Renal cortical epithelial cell (primary cell): ENCODE measurements at places on chromosomes 13 and 19. TPM values are rescaled to one million over a fixed set of nuclear protein-coding genes. Genes with fewer than 3 reads are reported as not detected.

DNA sequence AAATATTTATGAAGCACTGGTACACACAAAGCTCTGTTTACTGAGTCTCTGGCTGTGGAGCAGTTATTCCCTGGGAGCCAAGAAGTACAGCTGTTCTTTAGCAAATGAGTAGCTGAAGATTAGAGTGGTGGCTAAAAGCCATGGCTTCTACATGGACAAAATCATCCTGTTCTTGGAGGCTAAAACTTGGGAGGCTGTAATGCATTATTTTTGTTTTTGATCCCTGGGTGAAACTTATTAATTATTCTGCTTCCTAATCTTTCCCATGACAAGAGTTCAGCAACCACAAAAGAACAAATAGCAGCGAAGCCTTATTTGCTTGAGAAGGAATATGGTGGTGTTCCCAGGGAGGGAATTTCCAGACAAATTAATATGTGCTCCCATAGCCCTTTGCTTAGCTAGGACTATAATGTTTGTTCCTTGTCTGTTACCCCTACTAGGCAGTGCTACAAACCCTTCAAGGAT, 109.5 kb downstream of the DCT start:
- no peak for DNase-seq

GRCh38 chr13:111033172-111034130, 81.7 kb upstream of the ARHGEF7 start:
- no peak for DNase-seq

GRCh38 chr13:35389535-35389934, 87.0 kb downstream of the MAB21L1 start:
- DNase-seq, result no peak

- DNase-seq, result no peak
These were observed 28.3 kb upstream of the ZNF507 start for GRCh38 chr19:32317086-32317485.

DNA sequence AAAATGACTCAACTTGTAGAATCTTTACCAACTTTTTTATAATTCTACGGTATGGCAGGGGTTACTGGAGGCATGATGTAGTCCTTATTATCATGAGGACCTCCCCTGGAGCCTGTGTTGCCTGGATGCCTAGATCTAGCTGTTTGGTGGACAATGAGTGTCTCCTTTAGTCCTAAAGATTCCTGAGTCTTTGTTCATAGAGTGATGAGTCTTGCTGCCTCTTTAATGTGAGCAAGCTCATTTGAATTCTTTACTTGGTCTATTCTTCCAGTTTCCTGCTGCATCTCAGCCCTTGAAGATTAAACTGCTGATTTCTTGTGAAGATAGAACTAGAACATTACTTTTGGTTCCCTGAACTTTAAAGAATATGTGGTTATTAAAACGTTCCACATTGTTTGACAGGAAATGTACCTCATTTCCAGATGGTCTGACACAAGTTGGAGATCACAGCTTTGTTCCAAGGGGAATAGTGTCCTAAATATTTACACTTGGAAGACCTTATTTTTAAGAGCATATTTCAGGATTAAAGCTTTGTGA, 51.9 kb downstream of the SLAIN1 start:
- no peak for DNase-seq

- no peak for DNase-seq
These were observed 10.2 kb upstream of the CBLC start for GRCh38 chr19:44767295-44768180.

GRCh38 chr19:38647966-38648768, 718 bp downstream of the ACTN4 start:
- DNase-seq, result no peak

- DNase-seq, result no peak
These were observed 6.7 kb downstream of the CXCL17 start for GRCh38 chr19:42436006-42436405.

DNA sequence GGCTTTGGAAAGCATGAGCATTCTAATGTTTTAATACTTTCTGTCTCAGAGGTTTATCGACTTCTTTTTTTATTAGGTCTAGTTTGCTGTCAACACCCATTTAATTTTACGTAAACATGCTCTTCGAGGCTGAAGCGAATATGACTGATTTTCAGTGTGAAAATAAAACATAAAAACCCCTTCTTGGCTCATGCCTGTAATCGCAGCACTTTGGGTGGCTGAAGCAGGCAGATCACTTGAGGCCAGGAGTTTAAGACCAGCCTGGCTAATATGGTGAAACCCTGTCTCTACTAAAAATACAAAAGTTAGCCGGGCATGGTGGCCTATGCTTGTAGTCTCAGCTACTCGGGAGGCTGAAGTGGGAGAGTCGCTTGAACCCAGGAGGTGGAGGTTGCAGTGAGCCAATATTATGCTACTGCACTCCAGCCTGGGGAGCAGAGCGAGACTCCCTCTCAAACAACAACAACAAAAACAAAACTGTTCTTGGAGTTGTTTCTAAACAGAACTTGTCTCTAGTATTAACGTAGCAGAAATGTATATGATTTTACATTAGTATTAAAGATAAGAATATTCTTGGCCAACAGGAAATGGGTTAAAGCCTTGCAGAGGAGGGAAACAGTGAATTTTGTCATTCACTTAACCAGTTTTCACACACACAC, 7.1 kb upstream of the IGFL3 start:
- no peak for DNase-seq

DNA sequence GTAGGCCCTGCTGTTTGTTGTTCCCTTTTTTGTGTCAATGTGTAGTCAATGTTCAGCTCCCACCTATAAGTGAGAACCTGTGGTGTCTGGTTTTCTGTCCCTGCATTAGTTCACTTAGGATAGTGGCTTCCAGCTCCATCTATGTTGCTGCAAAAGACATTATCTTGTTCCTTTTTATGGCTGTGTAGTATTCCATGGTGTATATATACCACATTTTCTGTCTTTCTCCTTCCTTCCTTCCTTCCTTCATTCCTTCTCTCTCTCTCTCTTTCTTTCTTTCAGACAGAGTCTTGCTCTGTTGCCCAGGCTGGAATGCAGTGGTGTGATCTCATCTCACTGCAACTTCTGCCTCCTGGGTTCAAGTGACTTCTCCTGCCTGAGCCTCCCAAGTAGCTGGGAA, 21.0 kb downstream of the CYP2A6 start:
- no peak for DNase-seq

DNA sequence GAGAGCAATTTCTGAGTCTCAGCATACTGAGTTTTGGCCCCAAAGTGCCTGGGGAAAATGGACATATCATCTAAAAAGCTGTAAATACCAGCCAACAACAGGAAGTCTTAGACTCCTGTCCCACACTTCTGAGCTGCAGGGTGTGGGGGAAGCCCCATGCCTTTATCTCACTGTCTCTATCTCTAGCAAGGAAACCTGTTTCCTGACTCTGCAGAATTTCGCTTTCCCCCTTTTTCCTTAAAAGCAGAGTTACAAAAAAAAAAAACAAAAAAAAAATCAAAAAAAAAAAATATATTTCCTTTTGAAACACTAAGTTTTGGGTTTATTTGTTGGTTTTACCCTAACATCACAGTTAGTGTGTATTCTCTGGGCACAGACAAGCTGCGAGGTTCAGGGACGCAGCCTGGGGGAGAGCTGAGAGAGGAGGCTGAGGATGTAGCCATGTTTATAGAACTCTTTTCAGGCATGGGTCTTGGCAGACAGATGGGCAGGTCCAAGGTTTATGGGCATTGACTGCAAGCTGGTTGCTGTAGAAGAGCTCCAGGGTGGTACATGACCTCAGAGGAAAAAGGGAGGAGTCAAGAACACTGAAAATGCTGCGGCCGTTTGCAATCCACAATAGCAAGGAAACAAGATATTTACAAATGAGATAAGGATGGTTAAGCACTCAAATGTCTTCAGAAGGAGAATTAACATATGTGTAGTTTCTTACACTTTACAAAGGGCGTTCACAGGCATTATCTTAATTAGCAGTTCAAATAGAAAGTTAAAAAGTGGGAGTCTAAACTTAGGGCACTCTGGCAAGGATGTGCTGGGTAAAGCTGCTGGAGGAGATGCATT, 4.9 kb downstream of the MBNL2 start:
- peak; percentile 56 for DNase-seq

DNA sequence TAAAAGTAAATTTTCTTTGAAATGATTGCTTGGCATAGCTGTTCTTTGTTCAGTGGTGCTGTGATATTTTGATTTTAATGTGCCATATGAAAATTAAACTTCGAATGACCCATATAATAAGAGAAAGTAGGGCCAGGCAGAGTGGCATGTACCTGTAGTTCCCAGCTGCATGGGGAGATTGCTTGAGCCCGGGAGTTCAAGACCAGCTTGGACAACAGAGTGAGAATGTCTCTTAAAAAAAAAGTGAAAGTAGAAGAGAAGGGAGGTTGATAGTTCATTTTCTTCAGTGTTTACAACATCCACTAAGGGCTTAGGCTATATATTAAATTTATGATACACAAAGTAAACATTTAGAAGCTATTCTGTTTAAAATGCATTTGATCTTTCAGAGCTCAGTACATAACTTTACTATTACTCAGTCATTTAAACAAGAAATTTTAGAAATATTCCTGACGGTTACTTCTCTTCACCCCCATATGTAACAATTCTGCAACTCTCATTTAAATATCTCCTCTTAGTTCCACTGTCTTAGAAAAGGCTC, 17.2 kb upstream of the RFC3 start:
- DNase-seq, result no peak

GRCh38 chr13:20512042-20512683, 13.5 kb downstream of the CRYL1 start:
- DNase-seq, result no peak

DNA sequence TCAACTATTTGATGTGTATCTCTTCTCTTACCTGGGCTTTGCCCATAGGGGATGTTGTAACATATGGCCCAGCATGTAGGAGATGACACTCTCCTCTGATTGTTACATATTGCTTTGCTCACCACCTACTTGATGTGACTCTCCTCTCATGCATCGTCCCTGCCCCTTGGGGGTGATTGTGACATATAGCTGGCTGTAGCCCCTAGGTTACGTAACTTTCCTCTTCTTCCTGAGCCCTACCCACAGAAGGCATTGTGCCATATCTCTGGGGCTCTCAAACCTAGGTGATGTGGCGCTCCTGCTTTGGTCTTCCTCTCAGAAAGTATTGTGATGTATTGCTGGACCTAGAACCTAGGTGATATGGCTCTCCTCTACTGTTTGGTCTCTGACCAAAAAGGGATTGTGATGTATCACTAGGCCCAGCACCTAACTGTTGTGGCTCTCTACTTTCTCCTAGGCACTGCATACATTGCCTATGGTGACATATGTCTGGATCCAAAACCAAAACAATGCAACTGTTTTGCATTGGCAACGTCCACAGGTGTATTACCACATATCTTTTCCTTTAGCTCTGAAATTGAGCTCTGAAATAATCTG, 71.9 kb upstream of the ZNF724 start:
- DNase-seq, result no peak

DNA sequence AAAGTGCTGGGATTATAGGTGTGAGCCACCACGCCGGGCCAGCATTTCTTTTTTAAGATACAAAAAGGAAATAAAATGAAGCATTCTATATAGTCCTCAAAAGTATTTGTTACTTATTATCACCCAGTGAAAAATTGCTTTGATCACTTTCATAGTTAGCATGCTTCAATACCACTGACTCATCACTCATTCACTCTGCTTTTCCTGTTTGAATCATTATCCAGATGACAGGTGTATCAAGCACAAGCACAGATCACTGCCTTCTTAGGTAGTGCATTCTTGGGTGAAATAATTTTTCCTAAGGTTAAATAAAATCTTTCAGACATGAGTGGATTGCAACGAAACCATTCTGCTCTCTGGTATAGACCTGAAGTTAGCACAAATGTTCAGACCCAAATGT, 35.8 kb upstream of the SPART start:
- peak; percentile 89 for DNase-seq

GRCh38 chr13:110576070-110576394, 14.5 kb upstream of the RAB20 start:
- no peak for DNase-seq

GRCh38 chr13:37602733-37603381, 4.3 kb upstream of the POSTN start:
- peak; percentile 40 for DNase-seq

- peak; percentile 67 for DNase-seq
These were observed 928 bp upstream of the PNPLA6 start for GRCh38 chr19:7534531-7535046.

GRCh38 chr19:43634872-43635560, 4.6 kb downstream of the CADM4 start:
- DNase-seq, result no peak

- DNase-seq, result no peak
These were observed 7.2 kb upstream of the PTGER1 start for GRCh38 chr19:14482172-14482941.

DNA sequence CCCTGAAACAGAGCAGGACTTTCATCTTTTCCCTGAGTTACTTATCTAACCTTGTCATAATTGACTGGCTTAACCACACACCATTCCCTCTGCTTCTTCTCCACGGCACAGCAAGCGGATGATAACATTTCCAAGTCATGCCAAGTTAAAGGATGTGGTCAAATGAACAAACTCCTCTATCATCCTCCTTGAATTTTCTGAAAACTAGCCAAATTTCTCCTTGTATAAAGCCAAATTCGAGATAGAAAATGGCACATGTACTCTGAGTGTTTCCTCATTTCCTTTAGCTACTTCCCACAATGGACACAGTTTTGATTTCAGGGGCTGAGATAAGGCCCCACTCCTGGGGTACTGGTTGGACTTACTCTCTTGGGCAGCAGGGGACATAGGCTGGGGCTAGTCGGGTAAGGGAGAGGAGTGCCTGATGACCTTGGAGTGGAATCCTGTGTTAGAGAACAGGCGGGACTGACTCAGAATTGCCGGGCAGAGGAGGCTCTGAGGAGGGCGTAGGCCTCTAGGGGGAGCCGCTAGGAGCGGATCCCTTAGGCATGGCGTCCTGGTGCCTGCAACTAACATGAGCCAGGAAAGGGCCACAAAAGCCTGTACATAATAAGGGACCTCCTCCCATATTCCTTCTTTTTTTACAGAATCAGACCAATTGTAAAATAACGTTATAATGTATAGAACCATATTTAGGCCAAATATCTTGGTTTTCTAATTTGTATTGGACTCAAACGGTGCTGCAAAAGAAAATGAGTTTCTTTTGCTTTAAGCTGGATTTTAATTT, 20.3 kb upstream of the TMTC4 start:
- peak; percentile 85 for DNase-seq

GRCh38 chr19:14515501-14516047, 2.6 kb downstream of the DNAJB1 start:
- DNase-seq, result no peak

DNA sequence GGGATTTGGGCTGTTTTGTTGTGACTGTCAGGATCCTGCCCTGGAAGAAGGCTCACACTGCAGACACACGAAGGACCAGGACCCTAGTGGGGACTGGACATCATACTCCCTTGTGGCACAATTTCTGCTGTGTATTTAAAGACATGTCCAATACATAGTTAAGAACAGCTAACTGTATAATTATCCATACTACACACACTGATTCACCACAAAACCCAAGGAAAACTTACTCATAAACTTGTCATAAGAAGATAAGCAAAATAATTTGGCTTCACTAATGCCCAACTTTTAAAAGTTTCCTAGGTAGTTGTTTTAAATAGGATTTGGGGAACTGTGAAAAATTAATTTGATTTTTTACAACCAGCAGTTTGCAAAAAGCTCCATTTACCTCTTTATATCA, 46.1 kb downstream of the LATS2 start:
- DNase-seq, result no peak

INSL3 gene
- total RNA-seq, result not detected in 2 replicates

PEG3 gene
- 1.0 and 3.5 TPM in 2 replicates for total RNA-seq

CCDC169 gene
- 2.8 and 3.3 TPM in 2 replicates for total RNA-seq

MADCAM1 gene
- total RNA-seq, result 0.05 TPM in 1 of 2 replicates, not detected in the other

UHRF1 gene
- 18.0 and 26.2 TPM in 2 replicates for total RNA-seq

PTH2 gene
- total RNA-seq, result not detected in 2 replicates

SHC2 gene
- 1.0 and 5.1 TPM in 2 replicates for total RNA-seq

CYP2S1 gene
- total RNA-seq, result 2.2 and 3.1 TPM in 2 replicates

URAD gene
- not detected in 2 replicates for total RNA-seq

HCN2 gene
- total RNA-seq, result 0.55 TPM in 1 of 2 replicates, not detected in the other

ZNF850 gene
- total RNA-seq, result 3.1 and 3.9 TPM in 2 replicates

SLC25A41 gene
- 0.10 TPM in 1 of 2 replicates, not detected in the other for total RNA-seq
